ENCODE measurements at places on chromosomes 7 and 10.

DNA sequence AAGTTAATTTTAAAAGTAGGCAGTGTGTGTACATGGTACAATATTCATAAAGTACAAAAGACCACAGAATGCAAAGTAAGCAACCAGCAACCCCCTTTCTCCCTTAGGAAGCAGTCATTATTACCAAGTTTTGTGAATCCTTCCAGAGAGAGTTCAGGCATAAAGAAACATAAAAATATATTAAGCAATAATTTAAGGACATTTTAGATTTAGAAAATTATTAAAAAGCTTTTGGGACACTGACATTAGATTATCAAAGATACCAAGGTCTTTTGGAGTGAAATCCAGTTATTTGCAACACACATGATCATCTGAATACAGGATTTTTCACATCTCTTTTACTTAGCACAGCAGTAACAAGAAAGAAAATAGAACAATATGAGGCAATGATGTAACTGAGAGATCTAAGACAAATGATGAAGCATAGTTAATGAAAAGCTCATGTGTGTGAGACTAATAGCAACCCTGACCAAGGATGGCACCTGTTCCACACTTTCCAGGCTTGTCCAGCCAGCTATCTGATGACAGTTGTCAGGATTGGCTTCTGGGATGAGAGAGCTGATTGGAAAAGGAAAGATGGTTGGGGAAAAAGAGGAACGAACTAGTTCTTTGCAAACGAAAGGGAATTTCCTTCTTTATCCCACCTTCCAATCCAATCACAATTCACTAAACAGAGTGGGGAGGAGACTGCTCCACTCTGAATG is 115.5 kb upstream of the LAMB4 start:
- DNase-seq: no peak

GRCh38 chr10:58892031-58892531 is 284.4 kb upstream of the PHYHIPL start:
- no peak for DNase-seq

DNA sequence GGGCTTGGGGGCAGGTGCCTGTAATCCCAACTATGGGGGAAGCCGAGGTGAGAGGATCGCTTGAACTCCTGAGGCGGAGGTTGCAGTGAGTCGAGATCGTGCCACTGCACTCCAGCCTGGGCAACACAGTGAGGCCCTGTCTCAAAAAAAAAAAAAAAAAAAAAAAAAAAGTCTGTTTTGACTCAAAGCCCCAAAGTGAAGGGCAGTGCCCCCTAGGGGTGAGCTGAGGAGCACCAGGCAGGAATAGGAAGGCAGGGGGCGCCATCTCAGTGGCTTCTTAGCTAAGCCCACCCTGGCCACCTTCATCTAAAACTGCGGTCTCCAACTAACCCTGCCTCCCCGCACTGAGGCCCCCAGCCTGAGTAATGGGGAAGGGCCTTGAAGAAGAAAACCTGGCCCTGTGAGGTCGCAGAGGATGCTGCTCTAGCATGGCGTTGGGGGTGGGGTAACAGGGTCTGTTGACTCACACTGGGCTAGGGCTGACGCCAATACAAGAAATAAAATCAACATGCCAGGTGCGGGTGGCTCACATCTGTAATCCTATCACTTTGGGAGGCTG is 9.8 kb downstream of the PODXL start:
- DNase-seq: peak; percentile 21

DNA sequence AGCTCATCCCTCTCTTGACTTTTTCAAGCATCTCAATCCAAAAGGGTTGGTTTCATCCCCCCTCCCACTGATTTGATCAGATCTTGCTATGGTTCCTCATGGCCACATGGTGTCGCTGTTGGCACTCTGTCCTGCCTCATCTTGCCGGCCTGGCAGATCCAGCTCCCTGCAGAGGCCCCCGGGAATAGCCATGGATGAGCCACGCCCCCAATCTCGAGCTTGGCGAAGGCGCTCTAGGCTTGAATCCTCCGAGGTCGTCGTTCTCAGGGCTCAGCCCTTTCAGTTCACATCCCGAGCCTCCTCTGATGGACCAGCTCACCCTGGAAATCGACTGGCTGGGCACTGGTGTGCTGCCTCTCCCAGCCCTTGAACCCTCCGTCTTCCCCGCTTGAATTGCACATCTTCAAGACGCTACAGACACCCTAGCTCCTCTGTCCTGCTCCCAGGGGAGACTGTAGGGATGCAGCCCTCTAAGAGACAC is 628.7 kb downstream of the TYW1 start:
- DNase-seq: peak; percentile 16

GRCh38 chr10:43371418-43371817 is at the start of gene FXYD4:
FXYD4 (plus strand) TSS chr10:43371636; CDS start chr10:43373747, 2,111 bp downstream.
- DNase-seq: no peak

- no peak for DNase-seq
These were observed 201.7 kb upstream of the PRSS58 start for GRCh38 chr7:142459551-142459963.

GRCh38 chr7:132150711-132151110 is 425.6 kb downstream of the PLXNA4 start:
- DNase-seq: no peak

- no peak for DNase-seq
These were observed 21.2 kb upstream of the ENO4 start for GRCh38 chr10:116828116-116828515.

GRCh38 chr7:71768450-71768849 is 636.5 kb downstream of the GALNT17 start:
- no peak for DNase-seq

GRCh38 chr7:149855361-149856305 is 17.5 kb downstream of the ZNF862 start:
- DNase-seq: no peak

DNA sequence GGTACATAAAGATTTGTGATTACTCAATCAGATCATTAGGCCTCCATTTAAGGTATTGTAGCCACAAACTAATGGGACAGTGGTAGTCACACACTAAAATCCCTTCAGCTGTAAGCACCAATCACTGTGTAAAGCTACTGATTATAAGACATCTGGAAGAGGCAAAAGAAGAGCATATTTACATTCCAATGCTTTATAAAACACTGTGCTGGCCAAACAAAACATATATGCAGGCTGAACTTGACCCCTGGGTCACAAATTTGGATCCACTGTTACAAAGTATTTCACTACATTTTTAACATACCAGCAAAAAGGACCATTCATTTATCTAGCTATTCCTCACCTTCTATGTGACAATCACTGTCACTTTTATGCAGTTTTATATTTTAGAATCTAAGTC is 41.4 kb upstream of the ANLN start:
- DNase-seq: no peak

- no peak for DNase-seq
These were observed 134.2 kb downstream of the NRCAM start for GRCh38 chr7:108322046-108322445.

- no peak for DNase-seq
These were observed 11.0 kb downstream of the VSIR start for GRCh38 chr10:71762324-71762723.

DNA sequence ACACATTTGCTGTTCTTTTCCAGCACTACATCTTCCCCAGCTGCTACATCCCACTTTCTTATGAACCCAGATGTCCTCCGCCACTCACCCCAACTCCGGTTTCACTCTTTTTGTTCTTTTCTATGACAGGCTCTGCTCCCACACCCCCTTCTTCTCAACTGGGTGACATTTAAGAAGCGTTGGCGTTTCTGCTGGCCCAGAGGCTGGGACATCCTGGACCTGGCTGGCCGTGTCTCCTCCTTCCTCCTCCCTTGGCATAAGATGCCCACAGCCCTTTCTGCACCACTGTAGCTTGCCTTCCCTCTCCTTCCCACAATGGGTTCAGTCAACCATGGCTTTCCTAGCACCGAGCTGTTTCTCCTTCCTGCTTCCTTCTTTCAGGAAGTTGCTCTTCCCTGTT is 9.4 kb upstream of the CALML5 start:
- DNase-seq: no peak

DNA sequence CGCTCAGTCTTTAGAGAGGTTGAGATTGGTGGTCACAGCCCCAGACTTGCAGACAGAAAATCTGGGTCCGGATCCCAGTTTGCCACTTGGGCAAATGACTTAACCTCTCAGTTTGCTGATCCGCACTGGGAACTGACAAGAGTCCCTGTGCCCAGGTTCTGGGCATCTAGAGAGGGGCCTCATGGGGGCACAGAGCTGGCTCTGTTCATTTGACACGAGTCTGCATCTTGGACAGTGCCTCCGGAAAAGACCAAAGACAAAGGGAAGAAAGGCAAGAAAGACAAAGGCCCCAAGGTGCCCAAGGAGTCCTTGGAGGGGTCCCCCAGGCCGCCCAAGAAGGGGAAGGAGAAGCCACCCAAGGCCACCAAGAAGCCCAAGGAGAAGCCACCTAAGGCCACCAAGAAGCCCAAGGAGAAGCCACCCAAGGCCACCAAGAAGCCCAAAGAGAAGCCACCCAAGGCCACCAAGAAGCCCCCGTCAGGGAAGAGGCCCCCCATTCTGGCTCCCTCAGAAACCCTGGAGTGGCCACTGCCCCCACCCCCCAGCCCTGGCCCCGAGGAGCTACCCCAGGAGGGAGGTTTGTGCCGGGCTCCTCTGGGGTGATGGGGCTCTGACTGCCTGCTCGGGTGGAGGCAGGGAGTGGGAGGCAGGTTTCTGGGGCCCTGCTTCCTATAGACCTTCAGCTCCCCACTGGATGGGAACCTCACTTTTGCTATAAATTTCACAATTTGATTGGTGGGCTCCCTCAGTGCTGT is 2.3 kb downstream of the AEBP1 start:
- DNase-seq: no peak

GRCh38 chr7:18177815-18178660 is 150.4 kb upstream of the PRPS1L1 start:
- peak; percentile 4 for DNase-seq

GRCh38 chr10:106980495-106981451 is 183.7 kb downstream of the SORCS1 start:
- no peak for DNase-seq

DNA sequence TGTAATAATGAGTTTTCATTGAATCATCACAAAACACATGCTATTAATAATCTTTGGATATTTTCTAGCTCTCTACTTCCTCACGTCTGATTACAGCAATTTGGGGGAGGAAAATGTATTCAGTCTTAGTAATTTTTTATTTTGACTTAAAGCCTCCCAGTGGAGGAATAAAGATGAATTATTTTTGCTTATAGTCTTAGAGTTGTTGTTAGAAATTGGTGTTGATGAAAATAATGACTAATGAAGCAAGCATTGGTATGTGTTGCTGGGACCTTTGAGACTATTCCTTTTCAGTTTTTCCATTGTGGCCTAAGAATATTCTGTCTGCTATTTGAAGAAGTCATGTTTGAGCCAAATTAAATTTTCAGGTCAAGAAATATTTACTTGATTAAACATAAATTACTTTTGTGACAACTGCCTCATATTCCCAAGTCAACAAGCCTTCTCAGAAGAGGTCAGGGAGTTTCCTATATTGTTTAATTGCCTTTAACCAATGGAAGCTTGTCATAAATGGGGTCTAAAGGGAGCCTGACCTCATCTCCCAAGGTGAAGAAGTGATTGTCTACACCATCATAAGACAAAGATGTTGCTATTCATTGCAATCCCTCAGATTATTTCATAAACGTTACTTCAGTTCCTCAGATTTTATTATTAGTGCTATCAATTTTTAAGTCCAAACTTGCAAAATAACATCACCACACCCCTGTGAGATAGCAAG is 90.0 kb downstream of the ST7 start:
- DNase-seq: no peak

GRCh38 chr10:132924046-132924952 is 18.1 kb downstream of the CFAP46 start:
- DNase-seq: no peak

GRCh38 chr7:140213684-140214074 is 36.9 kb upstream of the KDM7A start:
- no peak for DNase-seq

DNA sequence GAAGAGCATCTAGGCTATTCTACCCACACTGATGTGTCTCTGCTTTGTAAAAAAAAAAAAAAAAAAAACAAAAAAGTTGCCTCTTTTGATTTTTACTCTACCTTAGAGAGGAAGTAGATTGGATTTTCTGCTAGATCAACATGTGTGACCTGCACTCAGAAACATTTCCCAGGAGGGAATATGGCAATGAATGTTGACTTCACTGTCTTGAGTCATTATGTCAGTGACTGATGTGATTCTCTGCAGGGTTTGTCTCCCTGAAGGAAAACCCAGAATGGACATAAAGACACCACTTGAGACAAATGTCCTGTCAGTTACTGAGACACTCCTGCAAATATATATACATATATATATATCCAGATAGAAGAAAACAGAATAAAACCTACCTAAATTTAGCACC is 370.3 kb downstream of the BMPER start:
- DNase-seq: no peak

- DNase-seq: peak; percentile 82
These were observed 43.2 kb downstream of the ASB13 start for GRCh38 chr10:5623081-5623748.

DNA sequence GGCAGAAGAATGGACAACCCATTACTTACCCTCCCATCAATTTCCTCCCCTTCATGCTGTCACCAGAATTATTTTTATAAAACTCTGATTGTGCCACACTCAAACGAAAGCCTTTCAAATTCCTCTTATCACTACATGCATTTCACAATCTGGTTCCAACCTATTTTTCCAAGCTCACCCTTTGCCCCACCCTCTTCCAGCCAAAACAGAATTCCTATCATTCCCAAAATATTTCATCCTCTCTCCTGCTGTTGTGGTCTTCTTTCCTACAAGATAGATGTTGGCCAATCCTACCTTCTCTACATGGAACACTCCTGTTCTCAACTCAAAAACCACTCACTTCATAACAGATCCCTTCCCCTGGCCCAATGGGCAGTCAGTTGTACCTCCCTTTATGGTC is 111.5 kb downstream of the ELAPOR2 start:
- DNase-seq: no peak

DNA sequence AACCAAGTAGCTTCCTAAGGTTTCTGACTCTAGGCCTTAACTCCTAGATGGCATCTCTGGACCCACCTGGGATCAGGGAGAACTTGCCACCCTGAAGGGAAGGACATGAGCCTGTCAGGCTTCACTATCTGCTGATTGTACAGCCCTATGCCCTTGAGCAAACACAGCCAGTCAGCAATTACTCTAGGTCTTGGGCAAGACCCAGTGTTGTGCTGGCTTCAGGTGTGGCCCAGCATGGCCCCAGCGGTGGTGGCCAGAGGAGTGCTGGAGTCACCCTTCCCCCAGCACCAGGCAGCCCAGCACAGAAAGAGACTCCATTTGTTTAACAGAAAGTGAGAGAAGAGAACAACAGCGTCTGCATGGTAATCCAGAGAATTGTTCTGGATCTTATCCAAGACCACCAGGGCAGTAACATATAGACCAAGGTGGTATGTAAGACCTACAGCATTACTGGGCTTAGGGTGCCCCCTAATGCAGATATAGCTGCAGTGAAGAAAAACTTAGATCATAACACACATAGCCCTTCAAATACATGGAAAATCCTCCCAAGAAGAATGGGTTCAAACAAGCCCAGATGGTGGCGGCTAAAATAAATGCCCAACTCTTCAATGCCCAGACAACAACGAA is 207.7 kb downstream of the MAGI2 start:
- no peak for DNase-seq

GRCh38 chr10:89699581-89700064 is 1.8 kb upstream of the KIF20B start:
- DNase-seq: no peak

- no peak for DNase-seq
These were observed 1.8 kb upstream of the ZNF503 start for GRCh38 chr10:75403144-75403938.

All from stimulated activated CD8-positive, alpha-beta memory T cell treated with anti-CD3 and anti-CD28 coated beads, Interleukin-2, amount 100 ng/mL, for 48 hours (primary cell).